ENCODE measurements at places on chromosomes 4 and X.

- DNase-seq = no peak
Measured at GRCh38 chr4:92864096-92864495, 560.3 kb downstream of the GRID2 start.

GRCh38 chr4:148145475-148145874 is 296.7 kb downstream of the NR3C2 start:
- no peak for DNase-seq

DNA sequence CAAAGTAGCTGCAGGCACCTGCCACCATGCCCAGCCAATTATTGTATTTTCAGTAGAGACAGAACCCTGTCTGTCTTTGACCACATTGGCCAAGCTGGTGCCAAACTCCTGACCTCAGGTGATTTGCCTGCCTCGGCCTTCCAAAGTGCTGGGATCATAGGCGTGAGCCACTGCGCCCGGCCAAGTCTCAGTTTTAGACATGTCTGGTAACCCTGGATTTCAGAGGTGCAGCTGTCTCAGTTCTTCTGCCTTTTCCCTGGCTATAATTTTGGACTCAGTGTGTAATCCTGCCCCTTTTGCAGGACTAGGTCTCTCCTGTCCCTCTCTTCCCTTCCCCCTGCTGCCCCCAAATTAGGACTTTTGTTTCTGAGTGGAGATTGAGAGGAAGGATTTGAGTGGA is 46.6 kb downstream of the FAM193A start:
- DNase-seq = no peak

GRCh38 chr4:83083925-83084475 is 30.5 kb downstream of the PLAC8 start:
- DNase-seq = no peak
